ENCODE measurements at places on chromosomes 11 and 22. TPM values are rescaled to one million over a fixed set of nuclear protein-coding genes. Genes with fewer than 3 reads are reported as not detected.

- no peak for DNase-seq
- H3K4me3 ChIP-seq, result no peak overlapping the region
Measured at GRCh38 chr22:18154821-18155390, 4.9 kb downstream of the USP18 start.

DNA sequence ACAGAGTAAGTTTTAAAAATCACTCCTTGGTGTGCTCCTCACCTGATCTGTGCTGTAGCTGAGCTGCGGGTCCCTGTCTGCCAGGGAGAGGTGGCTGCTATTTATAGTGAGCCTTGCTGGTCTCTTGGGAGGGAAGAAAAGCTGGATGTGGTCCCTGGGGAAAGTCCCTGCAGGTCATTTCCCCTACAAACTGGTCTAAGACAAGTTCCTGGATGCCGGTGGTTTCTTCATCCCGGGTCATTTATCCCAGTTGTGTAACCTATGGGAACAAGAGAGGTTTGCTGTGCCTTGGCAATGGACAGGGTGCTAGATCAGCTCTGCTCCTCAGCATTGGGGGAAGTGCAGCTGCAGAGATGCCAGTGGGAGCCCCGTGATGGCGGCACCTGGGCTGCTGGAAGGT, at the start of gene SAA2:
TSS of gene SAA2 (minus strand) at position 108 of the 400 bp plus-strand sequence. CDS start 657 bp downstream, outside the sequence.
- H3K4me1 ChIP-seq, result peaks cover 7% of the 10 kb centered on the region
- no peaks in the 10 kb centered on the region for H3K27me3 ChIP-seq
- no peak within 1 kb of the TSS for H3K4me3 ChIP-seq

DNA sequence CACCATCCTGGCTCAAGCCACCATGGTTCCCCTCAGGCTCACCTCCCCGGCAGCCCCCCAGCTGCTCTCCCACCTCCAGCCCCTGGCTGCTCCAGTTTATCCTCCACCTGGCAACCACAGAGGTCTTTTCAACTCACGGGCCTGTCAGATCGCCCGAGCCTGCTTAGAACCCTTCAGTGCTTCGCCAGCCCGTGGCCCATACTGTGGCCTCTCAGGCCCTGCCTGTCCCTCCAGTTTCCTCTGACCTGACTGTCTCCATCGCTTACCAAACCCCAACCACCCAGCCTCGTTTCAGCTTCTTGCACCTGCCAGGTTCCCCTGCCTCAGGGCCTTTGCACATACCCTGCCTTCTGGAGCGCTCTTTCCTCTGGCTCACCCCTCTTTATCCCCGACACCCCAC, 6.9 kb downstream of the KCNC1 start:
- peaks cover 2% of the 10 kb centered on the region for H3K4me1 ChIP-seq
- H3K27ac ChIP-seq, result no peak overlapping the region
- H3K36me3 ChIP-seq, result no peaks in the 10 kb centered on the region
- no peak overlapping the region for H3K4me3 ChIP-seq
- peaks cover 34% of the 10 kb centered on the region for H3K27me3 ChIP-seq
- DNase-seq, result no peak

DNA sequence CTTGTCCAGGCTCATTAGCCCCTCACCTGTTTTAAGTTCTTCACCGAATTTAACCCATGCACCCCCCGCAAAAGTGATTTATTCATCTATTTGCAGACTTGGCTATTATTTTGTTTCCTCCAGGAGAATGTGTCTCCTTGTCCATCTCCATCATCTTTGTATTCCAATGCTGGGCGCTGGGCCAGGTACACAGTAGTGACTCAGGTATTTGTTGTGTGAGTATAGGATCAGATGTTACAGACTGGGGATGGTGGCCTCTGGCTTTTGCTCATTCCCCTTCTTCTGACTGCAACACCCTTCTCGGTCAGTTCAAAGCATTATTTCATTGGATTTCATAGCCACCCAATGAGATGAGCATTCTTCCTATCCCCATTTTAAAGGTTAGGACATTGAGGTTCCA, 408.2 kb downstream of the MN1 start:
- H3K4me3 ChIP-seq, result no peak overlapping the region
- peaks cover 14% of the 10 kb centered on the region for H3K27me3 ChIP-seq
- DNase-seq, result no peak
- H3K27ac ChIP-seq, result no peak overlapping the region
- no peaks in the 10 kb centered on the region for H3K4me1 ChIP-seq
- no peaks in the 10 kb centered on the region for H3K36me3 ChIP-seq

GRCh38 chr11:96055706-96056387, 131.9 kb upstream of the MTMR2 start:
- H3K4me1 ChIP-seq, result peaks cover 54% of the 10 kb centered on the region
- H3K27me3 ChIP-seq, result no peaks in the 10 kb centered on the region
- H3K4me3 ChIP-seq, result no peak overlapping the region
- peak overlapping the region; percentile 55 for H3K27ac ChIP-seq
- DNase-seq, result peak; percentile 15

Gene DYNC2H1
- total RNA-seq, result 3.2 TPM

DNA sequence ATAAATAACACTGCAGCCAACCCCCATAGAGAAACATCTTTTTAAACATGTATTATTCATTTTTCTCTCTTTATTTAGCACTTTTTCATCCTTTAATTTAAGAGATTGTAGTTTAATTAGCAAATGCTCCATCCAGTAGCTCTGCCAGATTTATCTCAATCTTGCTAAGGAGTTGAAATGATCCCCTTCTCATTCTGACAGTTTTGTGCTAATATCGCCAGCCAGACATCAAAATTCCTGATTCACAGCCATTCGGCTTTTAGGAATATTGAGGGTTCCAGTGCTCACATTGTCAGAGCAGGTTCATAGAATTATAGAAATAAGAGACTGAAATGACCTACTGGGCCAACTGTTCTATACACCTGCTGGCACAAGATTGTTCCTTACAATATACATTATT, 77.8 kb downstream of the CASP12 start:
- H3K27me3 ChIP-seq, result no peaks in the 10 kb centered on the region
- no peak overlapping the region for H3K4me3 ChIP-seq
- peaks cover 3% of the 10 kb centered on the region for H3K4me1 ChIP-seq
- H3K27ac ChIP-seq, result no peak overlapping the region
- H3K36me3 ChIP-seq, result no peaks in the 10 kb centered on the region

- peaks cover 38% of the 10 kb centered on the region for H3K4me1 ChIP-seq
- no peak overlapping the region for H3K4me3 ChIP-seq
- H3K36me3 ChIP-seq, result no peaks in the 10 kb centered on the region
- H3K27ac ChIP-seq, result peak overlapping the region; percentile 54
- no peaks in the 10 kb centered on the region for H3K27me3 ChIP-seq
- no peak for DNase-seq
Measured at GRCh38 chr22:30392661-30393321, 4.0 kb upstream of the SEC14L2 start.

- H3K4me3 ChIP-seq, result no peak overlapping the region
- DNase-seq, result no peak
- no peak overlapping the region for H3K27ac ChIP-seq
- H3K4me1 ChIP-seq, result no peaks in the 10 kb centered on the region
- H3K27me3 ChIP-seq, result peaks cover 4% of the 10 kb centered on the region
Measured at GRCh38 chr22:44604455-44604854, 97.5 kb upstream of the PRR5 start.

GRCh38 chr22:37019309-37020191, at the start of the genes MPST and TST:
TSS of gene MPST (plus strand) at chr22:37019742. CDS start at chr22:37019837, 95 bp downstream.
TSS of gene TST (minus strand) at chr22:37019447. CDS start at chr22:37018732, 715 bp downstream.
- H3K4me1 ChIP-seq, result peaks cover 4% of the 10 kb centered on the region
- H3K27ac ChIP-seq, result peak within 1 kb of the TSS; percentile 38
- no peaks in the 10 kb centered on the region for H3K36me3 ChIP-seq
- peak; percentile 54 for DNase-seq
- H3K27me3 ChIP-seq, result peaks cover 35% of the 10 kb centered on the region

Gene IL10RA
- total RNA-seq, result 39.6 TPM

Gene ALDH3B2
- not detected for total RNA-seq

DNA sequence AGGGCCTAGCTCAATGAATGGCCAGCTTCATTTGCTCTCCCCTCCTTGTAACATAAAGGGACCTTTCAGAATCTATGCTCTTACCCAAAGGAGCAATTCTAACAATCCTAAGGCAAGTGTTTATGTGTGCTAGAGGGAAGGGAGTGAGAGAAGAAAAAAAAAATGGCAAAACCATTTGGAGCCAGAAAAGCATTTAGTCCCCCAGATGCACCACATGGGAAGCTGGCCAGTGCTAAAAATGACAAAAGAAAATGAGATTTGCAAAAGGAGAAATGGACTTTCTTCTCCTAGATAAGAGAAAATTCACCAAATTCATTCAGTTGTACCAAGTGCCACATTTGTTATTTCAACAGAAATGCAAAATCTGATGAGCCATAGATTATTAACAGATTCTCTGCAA, 52.8 kb downstream of the SERGEF start:
- no peak overlapping the region for H3K27ac ChIP-seq
- H3K4me1 ChIP-seq, result peaks cover 4% of the 10 kb centered on the region
- DNase-seq, result no peak
- peaks cover 29% of the 10 kb centered on the region for H3K36me3 ChIP-seq
- no peaks in the 10 kb centered on the region for H3K27me3 ChIP-seq

- H3K4me1 ChIP-seq, result no peaks in the 10 kb centered on the region
- no peak for DNase-seq
- H3K27me3 ChIP-seq, result peaks cover 8% of the 10 kb centered on the region
Measured at GRCh38 chr22:48021991-48022401, 1259.5 kb downstream of the TBC1D22A start.

- no peak overlapping the region for H3K27ac ChIP-seq
- peaks cover 7% of the 10 kb centered on the region for H3K36me3 ChIP-seq
Measured at GRCh38 chr11:95559899-95560298, 229.7 kb downstream of the FAM76B start.

- H3K4me3 ChIP-seq, result peak overlapping the region; percentile 95
- no peaks in the 10 kb centered on the region for H3K27me3 ChIP-seq
- peaks cover 22% of the 10 kb centered on the region for H3K36me3 ChIP-seq
- peaks cover 38% of the 10 kb centered on the region for H3K4me1 ChIP-seq
Measured at GRCh38 chr22:31491218-31491962, 1.7 kb upstream of the EIF4ENIF1 start.

GRCh38 chr22:29629903-29630516, 26.6 kb downstream of the NF2 start:
- H3K27ac ChIP-seq, result no peak overlapping the region
- no peaks in the 10 kb centered on the region for H3K36me3 ChIP-seq
- H3K27me3 ChIP-seq, result no peaks in the 10 kb centered on the region
- peaks cover 44% of the 10 kb centered on the region for H3K4me1 ChIP-seq
- DNase-seq, result no peak

DNA sequence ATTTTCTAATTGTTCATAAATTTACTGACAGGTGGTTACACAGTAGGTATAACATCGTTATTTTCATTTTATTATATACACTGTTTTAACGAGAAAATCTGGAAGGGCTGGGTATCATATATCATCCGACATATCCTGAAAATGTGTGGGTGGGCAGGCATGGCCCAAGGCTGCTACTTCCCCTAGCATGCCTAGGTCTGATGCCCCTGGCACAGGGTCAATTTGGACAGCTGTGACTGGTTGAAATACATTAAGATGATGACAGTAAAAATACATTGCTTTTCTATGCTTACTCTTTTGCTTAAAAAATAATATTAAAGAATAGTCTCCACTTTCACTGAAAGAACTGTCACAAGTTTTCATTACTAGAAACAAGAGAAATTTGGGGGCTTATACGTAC, 908.8 kb downstream of the OPCML start:
- no peaks in the 10 kb centered on the region for H3K27me3 ChIP-seq
- H3K4me1 ChIP-seq, result no peaks in the 10 kb centered on the region
- DNase-seq, result no peak
- no peak overlapping the region for H3K4me3 ChIP-seq
- H3K36me3 ChIP-seq, result no peaks in the 10 kb centered on the region
- no peak overlapping the region for H3K27ac ChIP-seq

DNA sequence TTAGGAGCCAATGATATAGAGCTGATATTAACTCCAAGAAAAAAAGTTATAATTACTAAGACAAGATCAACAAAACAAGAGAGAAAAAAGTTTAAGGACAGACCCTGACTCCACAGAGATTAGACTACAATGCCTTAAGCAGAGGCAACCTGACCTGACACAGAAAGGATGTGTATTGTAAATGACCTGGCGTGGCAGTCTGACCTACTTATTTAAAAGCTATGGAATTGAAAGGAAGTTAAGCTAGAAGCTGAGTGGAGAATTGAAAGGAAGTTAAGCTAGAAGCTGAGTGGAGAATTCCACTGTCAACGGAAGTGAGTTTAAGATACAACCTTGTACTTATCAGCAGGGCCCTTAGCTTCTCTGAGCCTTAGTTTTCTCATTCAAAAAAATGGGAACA, 885.4 kb downstream of the OPCML start:
- H3K27me3 ChIP-seq, result no peaks in the 10 kb centered on the region
- no peaks in the 10 kb centered on the region for H3K4me1 ChIP-seq
- H3K36me3 ChIP-seq, result no peaks in the 10 kb centered on the region
- no peak overlapping the region for H3K27ac ChIP-seq
- no peak overlapping the region for H3K4me3 ChIP-seq

- no peak overlapping the region for H3K4me3 ChIP-seq
- H3K36me3 ChIP-seq, result peaks cover 13% of the 10 kb centered on the region
- no peak overlapping the region for H3K27ac ChIP-seq
- DNase-seq, result peak; percentile 5
- peaks cover 40% of the 10 kb centered on the region for H3K4me1 ChIP-seq
- peaks cover 85% of the 10 kb centered on the region for H3K27me3 ChIP-seq
Measured at GRCh38 chr11:20158597-20159257, 1.5 kb downstream of the DBX1 start.

Gene ATP5MG
- 264 TPM for total RNA-seq

DNA sequence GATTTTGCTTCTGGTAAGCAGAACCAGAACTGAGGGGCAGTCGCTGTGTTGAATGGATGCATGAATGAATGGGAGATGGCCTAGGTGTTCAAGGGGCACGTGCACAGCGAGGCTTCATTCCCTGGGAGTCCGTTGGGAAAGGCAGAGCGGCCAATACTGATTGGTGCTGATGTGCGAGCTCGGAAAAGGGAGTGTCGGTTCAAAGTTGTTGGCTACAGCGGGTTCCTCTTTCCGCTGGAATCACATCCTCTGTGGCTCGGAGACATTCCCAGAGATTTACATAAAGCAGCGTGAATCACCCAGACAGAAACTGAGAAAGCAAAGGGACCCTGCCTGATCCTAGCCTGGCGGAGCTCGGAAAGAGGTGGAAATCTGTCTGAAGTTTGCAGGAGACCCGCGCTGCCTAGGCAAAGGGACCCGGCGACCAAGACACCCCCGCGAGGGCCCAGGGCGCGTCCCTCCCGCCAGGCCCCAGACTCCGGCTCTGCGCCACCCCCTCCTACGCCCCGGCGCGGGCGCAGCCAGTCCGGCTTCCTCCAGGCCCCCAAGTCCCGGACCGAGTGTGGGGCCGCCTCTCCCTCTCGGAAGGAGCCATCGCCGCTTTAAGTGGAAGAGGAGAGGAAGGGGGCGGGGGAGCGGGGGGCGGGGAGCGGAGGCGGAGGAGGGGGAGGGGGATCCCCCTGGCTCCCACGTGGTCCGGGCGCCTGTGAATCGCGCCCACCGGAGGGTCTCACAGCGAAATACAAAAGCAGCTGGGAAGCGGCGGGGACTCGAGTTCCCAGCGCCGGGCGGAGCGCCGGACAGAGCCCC, at the start of gene FJX1:
TSS of gene FJX1 (plus strand) at position 774 of the 810 bp plus-strand sequence. CDS start 177 bp downstream, outside the sequence.
- H3K4me3 ChIP-seq, result peak within 1 kb of the TSS; percentile 66
- peaks cover 64% of the 10 kb centered on the region for H3K27me3 ChIP-seq
- peaks cover 7% of the 10 kb centered on the region for H3K4me1 ChIP-seq
- no peaks in the 10 kb centered on the region for H3K36me3 ChIP-seq
- H3K27ac ChIP-seq, result peak within 1 kb of the TSS; percentile 21

DNA sequence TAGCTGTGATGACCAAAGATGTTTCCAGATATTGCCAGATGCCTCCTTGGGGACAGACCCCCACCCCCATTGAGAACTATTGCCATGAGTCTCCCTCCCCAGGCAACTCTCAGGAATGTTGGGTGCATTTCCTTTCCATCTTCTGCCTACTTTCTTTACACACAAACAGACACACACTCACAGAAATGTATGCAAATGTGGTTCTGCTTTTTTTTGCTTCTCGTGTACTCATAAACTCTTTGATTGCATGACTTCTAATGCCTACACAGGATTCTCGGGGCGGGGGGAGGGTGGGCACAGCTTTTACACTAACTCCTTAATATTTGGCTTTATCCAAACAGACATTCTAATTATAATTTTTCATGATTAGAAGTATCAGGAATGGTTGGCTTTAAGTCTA, 53.3 kb upstream of the SUSD2 start:
- no peak overlapping the region for H3K27ac ChIP-seq
- H3K36me3 ChIP-seq, result no peaks in the 10 kb centered on the region
- H3K27me3 ChIP-seq, result no peaks in the 10 kb centered on the region
- H3K4me3 ChIP-seq, result no peak overlapping the region

Gene PATE2
- total RNA-seq, result not detected

Gene KCNQ1OT1
- 0.12 TPM for total RNA-seq

Measured in activated naive CD8-positive, alpha-beta T cell treated with anti-CD3 and anti-CD28 coated beads for 36 hours (primary cell).